ENCODE measurements at places on chromosomes 6 and 20.

GRCh38 chr20:1214838-1215261 is 11.0 kb upstream of the RAD21L1 start:
- DNase-seq = no peak

- no peak for DNase-seq
Measured at GRCh38 chr6:6210994-6211393, 109.5 kb downstream of the F13A1 start.

- no peak for DNase-seq
Measured at GRCh38 chr6:22236626-22237414, 60.0 kb downstream of the PRL start.

DNA sequence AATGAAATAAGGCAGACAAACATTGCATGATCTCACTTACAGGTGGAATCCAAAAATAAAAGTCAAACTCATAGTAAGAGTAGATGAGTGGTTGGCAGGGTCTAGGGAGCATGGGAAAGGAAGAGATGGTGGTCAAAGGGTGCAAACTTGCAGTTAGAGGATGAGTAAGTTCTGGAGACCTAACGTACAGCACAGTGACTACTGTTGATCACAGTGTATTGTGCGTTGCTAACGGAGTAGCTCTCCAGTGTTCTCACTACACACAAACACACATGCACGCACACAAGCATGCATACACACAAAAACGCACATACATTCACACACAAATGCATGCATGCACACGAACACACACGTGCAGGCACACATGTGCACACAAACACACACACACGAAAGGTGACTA is 54.9 kb downstream of the LY86 start:
- no peak for DNase-seq

DNA sequence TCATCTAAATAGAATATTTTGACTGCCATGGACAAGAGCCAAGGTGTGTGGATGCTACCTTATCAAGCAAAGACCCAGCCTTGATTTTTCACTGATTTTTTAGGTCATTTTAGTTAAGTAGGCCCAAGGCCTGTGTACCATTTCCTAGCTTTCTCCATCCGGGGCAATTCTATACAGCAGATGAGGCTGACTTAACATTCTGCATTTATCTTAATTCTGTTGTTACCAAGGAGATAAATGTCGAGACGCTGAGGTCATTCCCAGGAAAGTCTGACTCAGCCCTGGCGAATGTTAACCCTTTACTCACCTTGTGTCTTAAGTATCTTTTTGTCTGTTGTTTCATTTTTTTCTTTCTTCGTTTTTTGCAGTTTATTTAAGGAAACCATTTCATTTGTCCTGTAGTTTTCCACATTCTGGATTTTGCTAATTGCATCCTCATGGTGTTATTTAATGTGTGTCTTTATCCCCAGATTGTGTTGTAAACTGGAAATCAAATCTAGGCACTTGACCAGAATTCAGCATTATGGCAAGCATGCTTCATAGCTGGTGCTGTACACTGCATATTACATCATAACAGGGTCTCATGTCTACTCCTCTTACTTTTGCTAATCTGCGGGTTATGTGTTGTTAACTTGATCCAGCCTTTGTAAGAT is 277.0 kb downstream of the CDKAL1 start:
- no peak for DNase-seq

GRCh38 chr20:52242237-52243230 is 51.0 kb upstream of the ZFP64 start:
- DNase-seq = no peak

DNA sequence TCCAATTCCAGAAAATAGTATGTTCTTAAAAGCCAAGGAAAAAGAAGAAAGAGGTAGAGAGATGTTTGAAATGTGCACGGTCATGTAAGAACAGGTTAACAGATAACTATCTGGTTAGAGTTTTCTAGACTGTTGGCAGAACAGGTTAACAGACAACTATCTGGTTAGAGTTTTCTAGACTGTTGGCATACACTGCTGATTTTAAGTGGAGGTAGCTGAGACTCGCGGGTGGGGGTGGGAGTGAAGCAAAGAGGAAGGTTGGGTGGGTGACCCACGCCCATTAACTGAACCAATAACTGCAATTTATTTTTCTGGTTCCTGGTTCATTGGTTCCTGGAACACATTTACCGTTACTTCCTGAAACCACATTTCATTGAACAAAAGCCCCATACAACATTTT is 157.5 kb downstream of the ELOVL4 start:
- DNase-seq = no peak

DNA sequence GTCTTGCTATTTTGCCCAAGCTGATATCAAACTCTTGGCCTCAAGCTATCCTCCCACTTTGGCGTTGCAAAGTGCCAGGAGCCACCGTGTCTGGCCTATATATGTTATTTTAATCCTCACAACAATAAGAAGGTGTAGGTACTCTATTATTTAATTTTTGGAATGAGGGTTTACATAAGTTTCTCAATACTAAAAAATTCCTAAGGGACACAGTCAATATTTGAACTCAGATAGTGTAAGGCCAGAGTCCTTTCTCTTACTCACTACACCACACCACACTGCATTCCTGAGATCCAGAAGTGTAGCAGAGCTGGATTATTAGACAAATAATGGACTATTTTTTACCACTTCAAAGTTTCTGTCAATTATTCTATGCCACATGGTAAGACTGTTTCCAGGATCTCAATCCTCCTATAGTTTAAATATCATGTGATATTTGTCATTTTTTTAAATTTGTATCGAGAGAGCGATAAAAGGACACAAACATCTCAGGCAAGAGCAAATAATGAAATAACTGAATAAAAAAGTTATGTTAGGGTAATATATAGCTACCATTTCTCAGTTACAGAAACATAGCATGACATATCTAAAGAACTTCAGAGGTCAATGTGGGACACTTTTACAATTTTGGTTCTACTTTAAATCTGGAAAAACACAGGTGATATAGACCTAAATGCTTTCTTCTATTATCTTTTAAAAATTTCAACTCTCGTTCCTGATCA is 162.2 kb upstream of the THEMIS start:
- no peak for DNase-seq

- no peak for DNase-seq
Measured at GRCh38 chr20:20493701-20494100, 125.8 kb downstream of the INSM1 start.

- DNase-seq = no peak
Measured at GRCh38 chr6:101760843-101761621, 367.5 kb downstream of the GRIK2 start.

DNA sequence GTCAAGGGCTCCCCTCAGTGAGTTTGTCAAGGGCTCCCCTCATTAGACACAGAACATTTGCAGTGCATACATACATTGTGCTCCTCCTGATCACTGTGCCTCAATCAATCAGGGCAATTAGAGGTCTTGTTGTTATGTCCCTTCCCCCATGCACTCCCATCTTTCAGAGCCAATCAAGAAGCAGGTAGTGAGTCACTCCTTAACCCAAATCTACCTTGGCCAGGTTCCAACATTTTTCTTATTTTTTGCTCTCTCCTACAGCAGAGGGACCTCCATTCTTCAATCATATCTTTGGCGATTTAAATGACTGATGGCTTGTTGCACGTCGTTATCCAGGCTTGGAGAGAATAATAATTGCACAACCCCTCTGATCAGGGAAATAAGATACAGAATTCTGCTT is 409.9 kb upstream of the SPTLC3 start:
- no peak for DNase-seq

DNA sequence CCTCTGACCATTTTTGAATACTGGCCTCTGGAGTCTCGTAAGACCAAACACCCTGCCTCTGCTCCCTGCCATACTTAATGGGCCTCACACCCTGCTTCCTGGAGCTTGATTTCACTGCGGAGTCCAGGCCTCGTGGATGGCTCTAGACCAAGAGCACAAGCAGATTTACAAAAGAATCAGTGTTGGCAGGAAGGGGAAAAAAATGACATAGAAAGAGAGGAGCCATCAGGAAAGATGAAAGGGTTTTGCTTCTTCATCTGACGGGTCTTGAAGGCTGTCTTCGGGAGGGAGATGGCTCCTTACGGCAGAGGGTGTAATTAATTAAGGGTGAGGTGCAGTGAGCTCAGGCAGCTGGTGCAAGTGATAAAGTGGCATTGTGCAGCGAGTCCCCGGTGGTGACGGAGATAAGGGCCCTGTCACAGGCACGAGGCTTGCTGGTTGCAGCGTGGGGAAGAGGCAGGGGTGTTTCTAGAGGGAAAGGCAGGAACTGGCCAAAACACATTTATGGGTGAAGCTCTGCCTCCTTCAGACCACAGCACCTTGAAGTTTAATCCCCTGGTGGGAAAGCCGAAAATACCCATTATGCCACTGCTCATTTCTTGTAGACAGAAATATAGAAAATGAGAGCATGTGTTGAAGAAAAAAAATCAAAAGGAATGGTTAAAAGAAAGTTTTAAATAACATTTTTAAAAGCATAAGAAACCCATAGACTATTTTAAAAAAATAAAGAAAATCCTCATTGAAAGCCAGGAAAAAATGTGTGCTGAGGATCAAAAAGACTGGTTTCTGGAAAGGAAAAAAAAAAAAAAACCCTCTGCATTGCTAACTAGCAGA is 128.6 kb upstream of the LRFN2 start:
- DNase-seq = peak; percentile 21

DNA sequence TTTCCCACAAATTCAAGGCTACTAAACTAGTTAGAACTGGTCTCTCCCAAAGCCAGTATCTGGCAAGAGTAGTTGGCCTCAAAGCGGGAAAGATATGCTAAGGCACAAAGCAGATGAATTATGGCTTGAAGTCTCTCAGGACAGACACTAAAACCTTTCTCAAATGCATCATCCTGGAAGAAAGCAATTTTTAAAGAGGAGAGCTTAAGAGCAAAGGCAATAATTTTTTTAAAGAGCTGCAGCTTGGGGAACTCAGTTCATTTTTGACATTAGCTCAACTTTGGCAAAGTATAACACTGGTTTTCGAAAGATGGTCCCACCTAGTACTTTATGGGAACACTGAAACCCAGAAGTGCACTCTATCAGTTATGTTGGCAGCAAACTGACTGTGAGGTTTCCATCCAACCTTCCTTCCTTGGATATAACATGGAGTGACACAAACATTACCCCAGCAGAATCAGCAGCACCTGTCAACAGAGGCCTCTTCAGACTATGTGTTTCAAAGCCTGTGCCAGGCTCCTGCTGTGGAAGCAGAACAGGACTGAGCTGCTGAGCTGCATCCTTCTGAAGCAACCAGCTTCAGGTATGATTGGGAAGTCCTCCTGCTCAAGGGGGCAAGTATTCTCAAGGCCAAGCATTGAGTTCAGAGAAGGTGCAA is 852.3 kb upstream of the HS3ST5 start:
- DNase-seq = no peak

DNA sequence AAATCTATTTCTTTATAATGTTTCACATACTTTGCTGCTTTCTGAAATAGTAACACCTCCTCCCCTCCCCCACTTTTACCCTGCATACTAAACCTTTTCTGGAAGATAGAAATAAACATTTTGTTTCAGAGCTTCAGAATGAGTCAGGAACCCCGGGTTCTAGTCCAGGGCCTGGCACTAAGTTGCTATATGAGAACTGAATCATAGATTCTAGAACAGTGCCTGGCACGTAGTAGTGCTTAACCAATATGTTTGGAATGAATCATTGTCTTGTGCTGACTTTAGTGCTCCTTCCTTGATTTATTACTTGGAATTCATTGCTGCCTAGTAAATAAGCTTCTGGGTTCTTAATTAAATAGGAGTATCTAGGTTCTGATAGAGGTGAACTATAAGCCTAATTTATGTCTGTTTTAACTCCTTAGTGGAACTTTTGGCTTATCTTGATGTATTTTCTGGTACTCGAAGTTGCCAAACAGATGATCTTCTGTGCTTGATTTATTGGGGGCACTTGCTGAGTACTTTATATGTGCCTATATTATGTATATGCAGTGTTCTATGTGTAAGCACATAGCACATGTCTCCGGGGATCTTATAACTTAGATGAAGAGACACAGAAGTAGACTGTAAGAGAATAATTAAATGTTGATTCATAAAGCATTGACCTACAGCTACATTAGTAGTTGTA is 18.6 kb downstream of the TAB2 start:
- no peak for DNase-seq

DNA sequence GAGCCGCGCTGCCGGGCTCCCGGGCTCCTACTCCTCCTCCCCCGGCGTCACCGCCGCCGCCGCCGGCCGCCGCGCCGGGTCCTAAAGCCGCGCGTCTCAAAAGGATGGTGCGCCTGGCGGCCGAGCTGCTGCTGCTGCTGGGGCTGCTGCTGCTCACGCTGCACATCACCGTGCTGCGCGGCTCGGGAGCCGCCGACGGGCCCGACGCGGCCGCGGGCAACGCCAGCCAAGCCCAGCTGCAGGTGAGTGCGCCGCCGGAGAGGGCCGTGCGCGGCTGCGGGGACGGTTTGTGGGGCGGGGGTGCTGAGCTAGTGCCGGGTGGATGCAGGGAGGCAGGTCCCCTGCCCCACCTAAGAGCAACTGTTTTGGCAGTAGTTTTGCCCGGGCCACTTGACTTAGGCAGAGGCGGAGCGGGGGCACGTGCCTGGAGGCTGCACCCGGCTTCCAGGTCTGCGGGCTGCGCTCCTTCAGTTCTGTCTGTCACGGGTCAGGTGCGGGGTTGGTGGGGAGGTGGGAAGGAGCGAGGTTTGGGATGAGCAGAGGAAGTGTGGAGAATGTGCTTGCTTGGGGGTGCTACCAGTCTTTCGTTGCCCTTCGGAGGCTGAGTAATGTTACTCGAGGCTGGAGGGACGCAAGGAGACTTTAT is 722 bp downstream of the ISM1 start:
- peak; percentile 40 for DNase-seq

- DNase-seq = peak; percentile 67
Measured at GRCh38 chr20:17841751-17842215, 126.8 kb downstream of the SNX5 start.

DNA sequence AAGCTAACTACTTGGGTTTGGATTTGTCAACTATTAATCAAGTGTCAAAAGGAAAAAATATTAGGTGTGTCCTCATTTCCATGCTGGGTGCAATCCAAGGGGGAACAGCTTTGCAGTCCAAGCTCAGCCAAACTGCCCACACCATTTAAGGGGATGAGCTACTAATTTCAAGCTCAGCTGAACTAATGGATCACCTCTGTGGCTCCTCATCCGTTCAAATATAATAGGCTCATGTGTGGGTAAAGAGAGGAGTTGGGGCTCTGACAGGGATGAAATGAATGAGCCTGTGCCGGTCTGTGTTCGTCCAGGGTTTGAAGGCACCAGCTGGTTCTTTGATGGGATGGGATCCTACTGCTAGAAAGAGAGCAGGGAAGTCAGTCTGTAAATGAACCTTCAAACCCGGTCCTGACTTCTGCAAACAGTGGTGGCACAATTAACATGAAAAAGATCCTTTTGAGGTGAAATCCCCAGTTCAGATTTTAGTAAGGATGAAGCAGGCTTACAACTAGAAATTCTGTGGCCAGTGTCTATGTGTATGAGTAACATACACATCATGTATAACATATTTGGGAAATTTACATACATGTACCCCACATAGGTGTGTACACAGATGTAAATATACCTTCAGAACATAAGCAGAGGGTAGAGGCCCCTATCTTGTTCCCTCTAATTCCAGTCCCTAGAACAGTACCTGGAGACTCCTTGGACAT is 41.9 kb downstream of the TTI1 start:
- no peak for DNase-seq

DNA sequence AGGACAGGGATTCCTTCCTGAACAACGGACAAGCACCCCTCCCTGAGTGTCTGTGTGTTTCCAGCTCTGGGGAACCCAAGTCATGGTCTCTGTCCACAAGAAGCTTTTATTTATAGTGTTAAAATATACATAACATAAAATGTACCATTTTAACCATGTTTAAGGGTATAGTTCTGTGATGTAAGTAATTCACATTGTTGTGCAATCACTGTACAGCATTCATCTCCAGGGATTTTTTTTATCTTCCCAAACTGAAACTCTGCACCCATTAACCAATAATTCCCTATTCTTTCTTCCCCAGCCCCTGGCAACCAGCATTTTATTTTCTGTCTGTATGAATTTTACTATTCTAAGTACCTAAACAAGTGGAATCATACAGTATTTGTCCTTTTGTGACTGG is 84.2 kb downstream of the FOXF2 start:
- no peak for DNase-seq

Data from left ventricle myocardium inferior (tissue), 1 donor.